H1 (cell line): ENCODE measurements at places on chromosomes 5 and 9. TPM values are rescaled to one million over a fixed set of nuclear protein-coding genes. Genes with fewer than 3 reads are reported as not detected.

- peaks cover 2% of the 10 kb centered on the region; the same call in 1 of the 2 replicates for H3K4me1 ChIP-seq
- no peak for DNase-seq
- no peak overlapping the region for H3K4me3 ChIP-seq
- H3K27ac ChIP-seq = no peak overlapping the region
- H3K27me3 ChIP-seq = no peaks in the 10 kb centered on the region
These were observed 188.1 kb downstream of the RFX3 start for GRCh38 chr9:3337515-3338225.

DNA sequence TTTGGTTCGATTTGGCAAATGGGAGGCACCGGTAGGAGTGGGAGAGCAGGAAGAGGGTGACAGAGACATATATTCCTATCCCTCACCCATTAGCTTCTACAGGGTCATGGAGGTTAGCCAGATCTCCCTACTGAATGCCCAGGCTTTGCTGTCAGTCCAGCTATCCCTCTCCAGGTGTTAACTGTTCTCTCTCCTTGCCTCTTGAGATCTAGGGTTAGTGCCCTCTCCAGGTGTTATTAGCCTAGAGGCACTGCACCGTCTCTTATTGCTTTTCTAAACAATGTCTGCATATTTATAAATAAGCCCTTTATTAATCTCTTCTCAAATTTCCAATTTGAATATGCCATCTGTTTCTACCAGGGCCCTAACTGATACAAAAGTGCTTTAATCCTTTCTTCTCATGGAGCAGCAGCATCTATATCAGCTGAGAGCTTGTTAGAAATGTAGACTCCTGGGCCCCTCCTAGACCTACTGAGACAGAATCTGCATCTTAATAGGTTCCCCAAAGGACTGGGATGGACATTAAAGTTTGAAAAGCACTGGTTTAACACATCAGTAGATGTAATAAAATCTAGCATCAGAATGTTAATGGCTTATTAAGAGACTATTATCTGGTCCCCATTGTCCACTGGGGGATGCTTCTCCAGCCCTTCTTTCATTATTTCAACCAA, 322.5 kb upstream of the SLC24A2 start:
- H3K4me3 ChIP-seq = no peak overlapping the region
- H3K36me3 ChIP-seq = no peaks in the 10 kb centered on the region
- H3K4me1 ChIP-seq = peaks cover 3% of the 10 kb centered on the region; the same call in 1 of the 2 replicates
- H3K27me3 ChIP-seq = peaks cover 11% of the 10 kb centered on the region
- no peak overlapping the region for H3K27ac ChIP-seq
- DNase-seq = no peak

GRCh38 chr5:145660897-145661640, 174.1 kb downstream of the PRELID2 start:
- no peak overlapping the region for H3K27ac ChIP-seq
- DNase-seq = no peak
- H3K36me3 ChIP-seq = no peaks in the 10 kb centered on the region

DNA sequence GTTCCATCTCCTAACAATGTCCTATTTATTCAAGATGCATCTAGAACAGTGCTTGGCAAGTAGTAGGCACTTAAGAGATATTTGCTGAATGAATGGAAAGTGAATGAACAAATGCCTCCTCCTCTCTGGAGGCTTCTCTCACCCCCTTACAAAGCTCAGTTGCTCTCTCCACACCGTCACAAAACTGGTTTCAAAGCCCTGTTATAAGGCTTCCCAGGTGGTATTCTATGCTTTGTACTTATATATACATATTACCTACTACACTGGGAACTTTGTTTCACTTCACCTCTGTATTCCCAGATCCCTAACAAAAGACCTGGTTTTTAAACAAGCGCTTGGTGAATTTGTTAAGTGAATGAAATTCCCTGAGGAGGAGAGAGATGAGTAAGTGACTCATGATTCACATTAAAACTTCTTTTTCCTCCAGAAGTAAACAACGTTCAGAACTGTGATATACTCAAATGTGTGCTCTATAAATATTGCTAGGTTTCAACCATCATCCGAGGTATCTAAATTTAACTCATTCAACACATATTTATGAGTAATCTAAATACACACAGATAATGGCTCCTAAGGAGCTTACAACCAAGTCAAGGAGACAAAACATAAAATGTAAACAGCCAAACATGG, 36.0 kb downstream of the DENND1A start:
- no peaks in the 10 kb centered on the region for H3K36me3 ChIP-seq
- H3K27me3 ChIP-seq = no peaks in the 10 kb centered on the region
- DNase-seq = no peak
- 0 out of 2 replicates have a peak overlapping the region, but pooled peaks have one; percentile 4 for H3K27ac ChIP-seq
- H3K4me3 ChIP-seq = no peak overlapping the region
- H3K4me1 ChIP-seq = peaks cover 20% of the 10 kb centered on the region

Gene HRCT1
- polyA plus RNA-seq = not detected in 2 replicates

DNA sequence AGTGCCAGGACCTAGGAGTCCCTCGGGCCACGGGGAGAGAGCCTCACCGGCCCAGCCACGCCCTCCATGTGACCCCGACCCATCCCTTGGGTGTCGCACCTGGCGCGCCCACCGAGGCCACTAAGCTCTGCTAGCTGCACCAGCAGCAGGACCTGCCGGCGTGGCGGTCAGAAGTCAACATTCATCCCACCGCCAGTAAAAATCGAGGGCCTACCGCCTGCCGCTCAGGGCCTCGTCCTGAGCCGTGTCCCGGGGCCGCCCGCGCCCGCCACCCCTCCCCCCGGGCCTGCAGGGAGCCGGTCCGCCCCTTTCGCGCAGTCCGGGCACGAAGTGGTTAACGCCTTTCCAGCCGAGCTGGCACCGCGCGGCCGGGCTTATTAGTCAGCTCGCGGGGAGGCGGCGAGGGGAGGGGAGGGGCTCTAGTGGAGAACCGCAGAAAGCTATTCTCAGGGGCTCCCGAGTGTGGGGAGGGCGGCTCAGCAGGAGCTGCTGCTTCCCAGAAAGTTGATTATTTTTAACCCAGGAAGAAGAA, 124.4 kb downstream of the C9orf50 start:
- peak; percentile 95 for DNase-seq
- H3K4me3 ChIP-seq = peak overlapping the region; percentile 54
- peak overlapping the region; percentile 30; the same call in 1 of the 2 replicates for H3K27ac ChIP-seq
- no peaks in the 10 kb centered on the region for H3K36me3 ChIP-seq

- no peak overlapping the region for H3K4me3 ChIP-seq
- no peak overlapping the region for H3K27ac ChIP-seq
- H3K27me3 ChIP-seq = no peaks in the 10 kb centered on the region
- peaks cover 7% of the 10 kb centered on the region for H3K4me1 ChIP-seq
- no peak for DNase-seq
These were observed 212.3 kb upstream of the RORB start for GRCh38 chr9:74284581-74285450.
